Activated T-helper 9 cell treated with anti-CD3 and anti-CD28 coated beads, Interleukin-2, amount 50 U/mL, for 16 hours (primary cell): ENCODE measurements at places on chromosomes 6 and 20.

DNA sequence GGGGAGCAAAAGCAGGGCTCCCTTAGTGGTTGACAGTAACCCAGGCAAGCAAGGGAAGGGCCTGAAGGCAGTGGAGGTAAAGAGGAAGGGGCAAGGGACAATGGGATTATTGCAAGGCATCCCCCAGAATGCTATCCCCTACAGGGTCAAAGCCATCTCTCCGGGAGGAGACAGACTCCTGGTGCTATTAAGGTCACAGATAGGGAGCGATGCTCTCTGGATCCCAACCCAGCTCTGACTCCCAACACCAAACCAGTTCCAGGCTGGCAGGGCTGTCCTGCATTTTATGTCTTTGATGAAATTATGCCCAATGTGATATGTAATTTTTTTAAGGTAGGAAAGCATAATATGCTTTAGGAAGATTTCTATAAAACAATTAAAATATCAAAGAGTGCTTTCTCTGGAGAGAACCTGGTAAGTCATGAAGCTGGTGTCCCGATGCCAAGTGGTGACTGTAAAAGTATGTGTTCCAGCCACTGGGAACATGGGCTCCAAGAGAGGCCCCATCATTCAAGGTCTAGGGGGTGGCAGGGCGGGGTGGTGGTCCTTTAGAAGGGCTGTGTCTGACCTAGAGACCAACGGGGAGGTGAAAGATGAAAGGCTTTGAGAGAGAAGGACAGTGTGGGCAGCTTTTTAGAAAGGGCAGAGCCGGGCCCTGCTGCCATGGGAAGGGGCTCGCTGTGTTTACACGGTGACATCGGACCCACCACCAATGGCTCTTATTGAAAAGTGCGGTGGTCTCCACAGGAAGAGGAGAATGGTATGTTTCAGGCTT is 276.5 kb downstream of the CDC5L start:
- no peak for DNase-seq

DNA sequence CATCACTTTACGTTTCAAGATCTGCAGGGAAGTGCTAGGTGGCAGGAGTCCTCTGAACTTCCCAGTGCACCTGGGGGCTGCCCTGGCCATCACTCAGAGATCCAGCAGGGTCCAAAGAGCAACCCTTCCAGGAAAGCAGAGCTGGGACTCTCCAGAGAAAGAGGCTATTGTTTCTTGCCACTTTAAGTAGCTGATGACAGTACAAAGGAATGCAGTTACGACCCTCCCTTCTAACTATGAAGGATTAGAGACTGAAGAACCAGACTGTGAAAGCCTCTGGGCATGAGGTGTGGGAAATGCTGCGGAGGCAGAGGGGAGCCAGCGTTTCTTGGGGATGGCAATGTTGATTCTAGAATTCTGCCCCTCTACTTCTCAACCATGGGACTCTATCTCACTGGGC is 189.1 kb upstream of the SUPT3H start:
- DNase-seq: no peak

DNA sequence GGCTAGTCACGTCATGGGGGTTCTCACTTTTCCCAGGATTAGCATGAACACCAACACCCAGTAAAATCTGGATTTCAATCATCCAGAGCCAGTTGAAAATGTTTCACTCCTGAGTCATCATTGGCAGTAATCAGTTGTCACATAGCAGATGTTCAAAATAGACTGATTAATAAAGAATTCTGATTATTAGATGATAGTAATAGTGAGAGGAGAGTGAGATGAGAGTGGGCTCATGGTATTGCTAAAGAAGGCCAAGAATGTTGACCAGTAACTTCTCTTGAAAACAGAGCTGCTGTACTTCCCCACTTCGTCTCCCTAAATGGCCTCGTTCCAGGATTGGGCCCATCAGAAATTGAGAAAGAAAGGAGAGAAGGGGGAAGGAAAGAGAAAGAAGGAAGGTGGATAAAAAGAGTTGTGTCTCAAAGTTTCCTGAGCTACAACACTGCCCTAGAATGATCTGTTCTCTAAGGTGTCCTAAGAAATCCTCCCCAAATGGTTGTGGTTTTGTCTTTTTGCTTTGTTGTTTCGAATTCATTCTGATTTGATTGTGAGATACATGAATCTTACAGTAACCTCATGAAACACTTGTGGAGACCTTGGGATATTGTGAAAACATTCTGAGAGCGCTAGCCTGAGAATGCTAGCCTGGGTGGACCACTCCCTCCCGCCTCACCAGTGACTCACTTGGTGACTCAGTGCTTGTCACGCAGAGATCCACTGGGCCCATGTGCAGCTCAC is 502.2 kb upstream of the JARID2 start:
- peak; percentile 74 for DNase-seq

GRCh38 chr6:166687070-166687878 is 60.2 kb upstream of the RPS6KA2 start:
- DNase-seq: no peak

DNA sequence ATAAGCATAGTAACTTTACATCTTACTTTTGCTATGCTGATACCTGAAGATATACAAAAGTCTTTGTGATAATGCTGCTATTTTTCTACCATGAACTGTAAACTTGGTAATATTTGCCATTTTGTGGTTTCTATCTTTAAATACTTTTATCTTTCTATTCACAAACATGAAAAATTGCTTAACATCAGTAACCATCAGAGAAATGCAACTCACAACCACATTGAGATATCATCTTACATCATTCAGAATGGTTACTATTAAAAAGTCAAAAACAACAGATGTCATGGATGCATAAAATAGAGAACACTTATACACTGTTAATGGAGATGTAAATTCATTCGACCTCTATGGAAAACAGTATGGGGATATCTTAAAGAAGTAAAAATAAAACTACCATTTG is 112.0 kb downstream of the TRDN start:
- no peak for DNase-seq
